ENCODE measurements at places on chromosomes 11 and 22.

- DNase-seq = no peak
These were observed 28.8 kb downstream of the SLN start for GRCh38 chr11:107683061-107683460.

DNA sequence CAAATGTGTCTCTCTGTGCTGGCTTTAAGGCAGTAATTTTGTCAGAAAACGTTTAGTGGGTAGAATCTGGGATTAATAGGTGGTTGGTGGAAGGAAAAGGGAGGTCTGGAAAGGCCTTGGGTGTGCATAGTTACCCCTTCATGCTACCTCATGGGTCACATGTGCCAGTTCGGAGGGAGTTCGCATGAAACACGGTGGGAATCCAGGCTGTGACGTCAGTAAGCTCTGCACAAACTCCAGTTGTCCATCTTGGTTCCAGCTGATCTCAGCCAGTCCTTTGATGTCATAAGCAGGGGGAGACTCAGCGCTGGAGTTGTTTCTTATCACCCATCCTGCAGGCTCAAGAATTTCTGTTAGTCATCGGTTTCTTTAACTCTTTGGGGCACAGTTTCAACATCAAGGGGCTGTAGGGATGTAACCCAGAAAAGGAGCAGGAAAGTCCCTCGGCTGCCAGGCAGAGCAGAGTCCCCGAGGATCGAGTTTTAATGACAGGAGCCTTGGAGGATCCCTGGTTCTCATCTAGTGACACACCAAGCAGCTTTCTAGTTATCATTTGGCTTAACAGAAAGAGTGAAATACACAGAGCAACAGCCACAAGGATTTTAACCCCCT lies 28.9 kb downstream of the MOV10L1 start:
- DNase-seq = no peak

DNA sequence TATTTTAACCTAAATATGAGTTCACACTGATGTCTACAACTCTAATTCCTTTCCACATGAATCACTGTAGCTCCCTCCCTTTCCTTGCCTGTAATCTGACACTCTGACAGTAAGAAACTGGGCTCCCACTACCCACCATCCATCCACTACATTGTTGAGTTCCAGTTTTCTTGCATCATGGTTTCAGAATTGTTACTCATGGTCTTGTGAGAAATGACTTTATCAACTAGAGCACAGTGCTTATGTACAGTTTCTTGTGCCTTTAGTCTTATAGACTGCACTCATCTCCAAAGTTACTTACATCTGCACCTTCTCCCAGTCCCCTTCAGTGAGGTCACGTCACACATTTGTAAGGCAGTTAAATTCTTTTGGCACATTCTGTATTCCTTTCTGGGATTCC lies 78.6 kb downstream of the RTL6 start:
- no peak for DNase-seq

GRCh38 chr11:118401151-118401879 lies at the start of gene ATP5MG:
Gene ATP5MG (plus strand): TSS chr11:118401606. CDS start chr11:118401666, 60 bp downstream.
- DNase-seq = peak; percentile 87

DNA sequence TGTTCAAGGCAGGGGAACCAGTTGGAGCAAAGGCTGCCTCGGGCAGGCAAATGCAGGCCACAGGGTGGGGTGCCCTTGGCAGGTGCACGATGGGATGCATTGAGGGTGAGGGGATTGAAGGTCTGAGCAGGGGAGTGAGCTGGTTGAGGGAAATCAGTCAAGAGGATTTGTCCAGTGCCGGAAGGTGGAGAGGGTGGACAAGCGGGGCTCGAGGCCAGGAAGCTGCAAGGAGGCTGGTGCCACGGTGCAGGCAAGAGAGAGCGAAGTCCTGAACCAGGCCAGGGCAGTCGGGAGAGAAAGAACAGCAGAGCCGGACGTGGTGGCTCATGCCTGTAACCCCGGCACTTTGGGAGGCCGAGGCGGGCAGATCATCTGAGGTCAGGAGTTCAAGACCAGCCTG lies 10.4 kb upstream of the MS4A10 start:
- peak; percentile 38 for DNase-seq

DNA sequence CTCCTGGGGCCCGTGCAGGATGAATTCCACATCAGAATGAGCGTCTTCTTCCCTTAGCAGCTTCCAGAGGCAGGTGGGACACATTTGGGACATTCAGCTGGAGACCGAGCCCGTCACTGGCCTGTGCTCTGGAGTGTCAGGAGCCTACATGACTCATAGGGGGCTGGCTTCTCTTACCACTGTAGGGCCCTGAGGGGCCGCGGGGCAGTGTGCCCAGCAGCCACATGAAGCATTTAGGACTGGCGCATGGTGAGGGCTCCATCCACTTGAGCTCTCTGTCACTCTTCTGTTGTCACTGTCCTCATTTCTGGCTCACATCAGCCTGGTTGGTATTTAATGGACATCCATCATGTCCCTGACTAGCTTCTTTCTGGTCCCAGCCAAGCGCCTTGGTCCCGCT lies 38.0 kb upstream of the TEF start:
- DNase-seq = no peak

GRCh38 chr11:70731271-70732022 lies 333.1 kb downstream of the CTTN start:
- DNase-seq = no peak

- no peak for DNase-seq
These were observed 68.1 kb downstream of the UBASH3B start for GRCh38 chr11:122723576-122723975.

- peak; percentile 66 for DNase-seq
These were observed 21.3 kb downstream of the SGSM1 start for GRCh38 chr22:24827296-24827695.

DNA sequence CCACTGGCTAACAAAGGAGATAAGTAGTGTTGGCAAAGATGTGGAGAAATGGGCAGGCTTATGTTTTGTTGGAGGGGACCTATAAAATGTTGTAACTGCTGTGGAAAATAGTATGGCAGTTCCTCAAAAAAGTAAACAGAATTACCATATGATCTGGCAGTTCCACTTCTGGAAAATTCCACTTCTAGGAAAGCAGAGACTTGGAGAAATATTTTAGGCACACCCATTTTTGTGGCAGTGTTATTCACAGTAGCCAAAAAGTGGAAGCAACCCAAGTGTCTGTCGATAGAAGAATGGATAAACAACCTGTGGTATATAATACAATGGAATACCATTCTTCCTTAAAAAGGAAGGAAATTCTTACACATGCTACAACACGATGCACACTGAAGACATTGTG lies 57.0 kb upstream of the ADORA2A start:
- no peak for DNase-seq

DNA sequence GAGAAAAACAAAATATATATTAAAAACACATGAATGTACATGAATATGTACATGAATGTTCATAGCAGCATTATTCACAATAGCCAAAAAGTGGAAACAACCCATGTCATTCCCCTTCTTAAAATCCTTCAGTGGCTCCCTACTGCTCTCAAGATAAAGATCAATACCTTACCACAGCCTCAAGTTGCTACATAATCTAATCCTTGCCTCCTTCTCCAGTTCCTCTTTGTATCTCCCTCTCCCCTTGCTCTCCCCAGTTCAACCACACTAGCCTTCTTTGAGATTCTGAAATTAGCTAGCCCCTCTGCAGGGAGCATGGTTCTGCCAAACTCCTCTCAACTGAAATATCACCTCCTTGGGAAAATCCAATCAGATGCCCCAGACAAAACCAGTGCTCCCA lies 28.1 kb downstream of the MTMR2 start:
- DNase-seq = no peak

GRCh38 chr22:48500471-48501230 lies 1327.0 kb downstream of the BRD1 start:
- no peak for DNase-seq

DNA sequence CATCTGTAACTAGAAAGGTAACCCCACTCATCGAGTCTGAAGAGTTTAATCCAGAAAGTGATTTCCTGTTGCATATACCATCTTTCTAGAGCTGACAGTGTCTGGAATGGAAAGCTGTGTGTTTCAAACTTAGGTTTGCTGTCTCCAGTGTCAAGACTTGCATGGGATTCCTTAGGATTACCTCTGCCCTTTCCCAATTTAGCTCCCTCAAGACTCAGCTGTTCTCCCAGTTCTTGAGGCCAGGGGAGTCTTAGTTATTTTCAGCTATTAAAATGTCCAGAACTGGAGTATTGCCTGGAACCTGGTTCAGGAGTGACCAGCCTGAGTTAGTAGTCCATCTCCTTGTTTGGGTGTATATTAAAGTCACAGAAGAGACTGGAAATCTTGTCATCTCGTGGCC lies 25.0 kb upstream of the LDHA start:
- no peak for DNase-seq

GRCh38 chr11:86749376-86749775 lies 51.0 kb upstream of the PRSS23 start:
- DNase-seq = no peak

- peak; percentile 34 for DNase-seq
These were observed 1.6 kb downstream of the DIXDC1 start for GRCh38 chr11:111938687-111939160.

DNA sequence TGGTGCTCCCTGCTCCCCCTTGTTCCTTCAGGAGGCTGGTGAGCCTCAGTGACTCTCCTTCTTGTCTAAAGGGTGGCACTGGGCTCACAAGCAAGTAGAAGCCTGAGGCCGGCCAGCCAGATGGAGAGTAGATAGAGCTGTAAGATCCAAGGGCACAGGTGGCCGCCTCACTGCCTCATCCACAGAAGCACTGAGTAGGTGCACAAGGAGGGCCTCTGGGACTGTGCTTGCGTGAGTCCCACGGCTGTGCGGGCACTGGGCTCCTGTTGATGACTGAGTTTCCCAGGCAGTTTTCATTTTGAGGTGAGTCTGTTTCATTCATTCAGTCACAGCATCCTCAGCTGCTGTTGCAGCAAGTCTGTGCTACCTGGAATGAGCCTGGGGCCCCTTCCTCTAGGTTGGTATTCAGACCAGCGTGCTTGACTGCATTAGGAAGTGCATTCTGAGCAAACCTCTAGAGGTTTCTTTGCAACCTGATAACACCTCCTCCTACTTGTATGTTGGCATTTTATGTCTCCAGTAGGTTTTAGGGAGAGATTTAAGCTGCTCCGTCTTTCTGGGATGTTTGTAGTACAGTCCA lies 184.0 kb downstream of the TBC1D22A start:
- no peak for DNase-seq

DNA sequence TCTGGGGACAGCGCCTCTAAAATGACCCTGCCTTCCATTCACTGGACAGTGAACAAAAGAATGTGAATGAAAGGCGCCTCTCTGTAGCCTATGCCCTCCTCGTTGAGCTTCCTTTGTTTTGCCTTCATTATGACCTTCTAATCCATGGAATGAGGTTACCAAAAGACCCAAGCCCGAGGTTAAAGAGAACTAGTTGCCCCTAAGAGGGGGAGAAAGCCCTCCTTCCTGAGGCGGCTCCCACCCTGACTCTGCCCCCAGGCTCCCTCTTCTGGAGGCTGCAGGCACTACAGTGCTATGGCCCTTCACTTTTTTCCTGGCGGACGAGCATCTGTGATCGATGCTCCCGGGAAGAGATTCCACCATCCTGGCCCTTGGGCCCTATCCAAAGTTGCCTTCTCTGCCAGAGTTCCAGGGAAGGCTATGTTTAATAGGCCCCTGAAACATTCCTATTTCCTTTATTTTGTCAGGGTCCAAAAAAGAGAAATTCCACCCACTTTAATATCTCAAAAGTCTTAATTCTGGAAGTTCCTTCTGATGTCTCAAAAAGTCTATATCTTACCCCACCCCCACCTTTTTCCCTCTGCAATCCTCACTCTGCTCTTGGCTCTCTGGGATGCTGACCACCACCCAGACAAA lies 147.3 kb downstream of the FEZ1 start:
- peak; percentile 18 for DNase-seq

GRCh38 chr11:44734843-44735381 lies 8.2 kb downstream of the TSPAN18 start:
- DNase-seq = no peak

DNA sequence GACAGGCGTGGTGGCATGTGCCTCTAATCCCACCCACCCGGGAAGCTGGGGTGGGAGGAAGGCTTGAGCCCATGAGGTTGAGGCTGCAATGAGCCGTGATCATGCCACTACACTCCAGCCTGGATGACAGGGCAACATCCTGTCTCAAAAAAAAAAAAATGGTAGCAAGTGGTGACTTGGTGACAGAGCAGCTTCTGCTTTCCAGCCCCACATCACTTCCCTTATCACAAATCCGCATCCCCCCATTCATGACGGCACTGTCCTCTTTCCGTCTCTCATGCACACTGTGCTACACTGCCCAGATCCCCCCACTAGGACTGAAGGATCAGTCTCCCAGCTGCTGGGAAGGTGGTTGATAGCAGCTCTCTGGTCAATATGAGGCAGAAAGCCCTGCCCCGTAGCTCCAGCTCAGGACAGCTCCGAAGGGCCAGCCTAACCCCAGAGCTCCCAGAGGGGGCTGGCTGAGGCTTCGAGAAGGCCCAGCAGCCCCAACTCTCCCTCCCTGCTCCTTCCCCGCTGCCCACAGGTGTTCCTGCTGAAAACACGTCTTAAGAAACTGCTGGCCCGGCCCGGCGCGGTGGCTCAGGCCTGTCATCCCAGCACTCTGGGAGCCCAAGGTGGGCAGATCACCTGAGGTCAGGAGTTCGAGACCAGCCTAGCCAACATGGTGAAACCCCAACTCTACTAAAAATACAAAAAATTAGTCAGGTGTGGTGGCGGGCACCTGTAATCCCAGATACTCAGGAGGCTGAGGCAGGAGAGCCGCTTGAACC lies 15.9 kb downstream of the PGA5 start:
- DNase-seq = no peak

DNA sequence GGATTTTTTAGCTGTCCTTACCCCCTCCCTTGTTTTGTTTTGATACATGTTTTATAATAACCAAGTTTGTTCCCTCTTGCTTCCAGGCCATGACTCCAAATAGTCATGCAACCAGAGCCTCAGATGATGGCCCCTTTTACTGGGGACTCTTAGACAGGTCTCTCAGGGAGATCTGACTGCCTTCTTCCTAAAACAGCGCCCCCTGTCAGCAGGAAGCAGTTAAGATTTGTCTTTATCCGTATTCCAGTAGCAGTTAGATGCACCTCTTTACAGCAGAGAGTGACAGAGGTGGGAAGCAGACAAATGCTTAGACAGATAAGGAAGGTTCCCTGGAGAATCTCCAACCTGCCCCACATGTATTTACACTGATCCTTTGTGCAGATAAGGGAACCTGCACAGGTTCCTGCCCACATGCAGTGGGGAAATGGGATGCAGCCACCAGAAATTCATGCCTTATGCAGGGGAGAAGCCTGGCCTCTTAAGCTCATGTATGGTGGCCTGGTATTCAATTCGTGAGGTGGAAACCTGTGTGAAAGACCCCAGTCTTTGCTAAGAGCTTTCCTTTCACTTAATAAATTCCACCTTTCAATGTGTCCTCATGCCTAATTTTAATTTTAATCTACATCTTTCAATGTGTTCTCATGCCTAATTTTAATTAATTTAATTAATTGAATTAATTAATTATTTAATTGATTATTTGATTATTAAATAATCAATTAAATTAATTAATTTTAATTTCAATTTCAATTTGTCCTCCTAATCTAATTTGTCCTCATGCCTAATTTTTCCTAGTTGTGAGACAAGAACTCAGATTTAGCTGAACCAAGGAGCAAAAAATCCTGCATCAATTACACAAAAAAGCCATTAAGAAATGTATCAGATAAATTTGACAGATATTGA lies 11.5 kb upstream of the GLYAT start:
- no peak for DNase-seq

Data from Peyer's patch (tissue), 4 donors.